Heart left ventricle (tissue), 16 donors: ENCODE measurements at places on chromosomes 16 and 17.

DNA sequence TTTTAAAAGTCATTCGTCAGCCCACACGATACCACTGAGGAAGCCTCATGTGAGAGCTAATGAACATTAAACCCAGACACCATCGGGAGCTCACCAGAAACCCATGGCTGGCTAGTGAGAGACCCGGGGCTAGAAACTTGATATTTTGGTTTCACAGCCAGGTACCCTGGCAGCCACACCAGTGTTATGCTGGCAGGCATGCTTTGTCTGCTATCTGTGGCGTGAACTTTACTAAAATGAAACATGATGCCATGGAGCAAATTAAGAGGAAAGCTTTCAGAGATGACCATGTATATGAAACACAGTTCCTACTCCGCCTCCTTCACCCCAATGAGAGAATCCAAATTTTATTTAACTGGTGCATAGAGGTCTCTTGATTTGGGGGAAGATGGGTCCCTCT lies 291.2 kb downstream of the IRX3 start:
- DNase-seq, result no peak
- no peak overlapping the region for H3K27ac ChIP-seq
- no peaks in the 10 kb centered on the region for H3K36me3 ChIP-seq
- no peaks in the 10 kb centered on the region for H3K4me1 ChIP-seq
- no peak overlapping the region for H3K4me3 ChIP-seq
- H3K27me3 ChIP-seq, result no peaks in the 10 kb centered on the region

GRCh38 chr16:5042574-5043171 lies 8.9 kb upstream of the NAGPA start:
- no peaks in the 10 kb centered on the region for H3K27me3 ChIP-seq
- no peak overlapping the region for H3K27ac ChIP-seq
- H3K4me1 ChIP-seq, result no peaks in the 10 kb centered on the region
- H3K4me3 ChIP-seq, result no peak overlapping the region

- H3K4me3 ChIP-seq, result no peak overlapping the region
- no peak overlapping the region for H3K27ac ChIP-seq
- no peaks in the 10 kb centered on the region for H3K4me1 ChIP-seq
- no peak for DNase-seq
These were observed 74.8 kb upstream of the MARCHF10 start for GRCh38 chr17:62882878-62883277.

GRCh38 chr17:65158041-65158440 lies 20.9 kb downstream of the RGS9 start:
- no peak overlapping the region for H3K4me3 ChIP-seq
- no peak overlapping the region for H3K27ac ChIP-seq
- H3K36me3 ChIP-seq, result no peaks in the 10 kb centered on the region
- no peaks in the 10 kb centered on the region for H3K4me1 ChIP-seq
- no peaks in the 10 kb centered on the region for H3K27me3 ChIP-seq

- no peak overlapping the region for H3K27ac ChIP-seq
- H3K4me3 ChIP-seq, result no peak overlapping the region
- no peaks in the 10 kb centered on the region for H3K27me3 ChIP-seq
These were observed 35.0 kb downstream of the CFDP1 start for GRCh38 chr16:75398333-75398732.

DNA sequence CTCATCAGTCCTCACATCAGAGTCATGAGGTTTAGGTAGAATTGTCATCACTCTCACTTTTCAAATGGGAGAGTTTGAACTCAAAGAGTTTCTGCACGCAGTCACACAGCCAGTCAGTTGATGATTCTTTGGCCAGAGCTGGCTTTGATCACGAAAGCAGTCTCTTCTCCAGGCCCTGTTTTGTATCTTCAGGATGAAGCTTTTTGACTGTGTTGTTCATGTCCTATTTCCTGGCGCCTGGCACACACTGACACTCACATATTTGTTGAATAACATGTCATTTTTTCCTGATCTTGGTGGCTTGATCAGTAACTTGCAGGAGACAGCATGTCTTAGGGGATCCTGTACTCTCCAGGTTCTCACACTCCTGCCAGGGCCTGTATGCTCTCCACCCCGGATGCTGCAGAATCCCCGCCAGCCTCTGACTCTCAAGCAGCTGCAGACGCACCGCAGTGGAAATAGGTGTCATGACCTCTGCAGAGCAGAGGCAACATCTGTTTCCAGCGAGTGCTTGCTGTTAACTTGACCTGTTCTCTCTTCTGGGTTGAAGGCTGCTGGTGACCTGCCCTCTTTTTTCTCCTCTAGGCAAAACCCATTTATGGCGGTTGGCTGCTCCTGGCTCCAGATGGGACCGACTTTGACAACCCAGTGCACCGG lies 33.0 kb downstream of the MPRIP start:
- peak overlapping the region; percentile 37 for H3K27ac ChIP-seq
- DNase-seq, result peak; percentile 61
- no peak overlapping the region for H3K4me3 ChIP-seq
- H3K36me3 ChIP-seq, result peaks cover 31% of the 10 kb centered on the region
- peaks cover 94% of the 10 kb centered on the region for H3K4me1 ChIP-seq
- no peaks in the 10 kb centered on the region for H3K27me3 ChIP-seq

DNA sequence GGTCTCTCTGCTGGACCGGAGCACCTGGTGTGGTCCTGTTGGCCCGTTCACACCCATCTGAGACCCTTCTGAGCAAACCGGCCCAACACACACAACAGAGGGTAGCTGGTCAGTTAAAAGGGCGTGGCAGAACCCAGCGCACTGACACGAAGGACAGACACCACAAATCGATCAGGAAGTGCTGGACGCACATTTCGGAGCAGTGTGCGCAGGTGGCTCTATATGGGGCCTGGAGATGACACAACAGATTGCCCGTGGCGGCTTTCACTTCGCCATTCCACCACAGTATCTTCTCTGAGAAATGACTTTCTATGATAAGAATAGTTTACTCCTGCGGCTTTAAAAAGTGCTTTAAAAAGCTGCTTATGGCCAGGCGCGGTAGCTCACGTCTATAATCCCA lies 12.5 kb downstream of the CCDC57 start:
- no peak for DNase-seq
- no peaks in the 10 kb centered on the region for H3K27me3 ChIP-seq
- H3K4me3 ChIP-seq, result no peak overlapping the region
- H3K36me3 ChIP-seq, result no peaks in the 10 kb centered on the region

DNA sequence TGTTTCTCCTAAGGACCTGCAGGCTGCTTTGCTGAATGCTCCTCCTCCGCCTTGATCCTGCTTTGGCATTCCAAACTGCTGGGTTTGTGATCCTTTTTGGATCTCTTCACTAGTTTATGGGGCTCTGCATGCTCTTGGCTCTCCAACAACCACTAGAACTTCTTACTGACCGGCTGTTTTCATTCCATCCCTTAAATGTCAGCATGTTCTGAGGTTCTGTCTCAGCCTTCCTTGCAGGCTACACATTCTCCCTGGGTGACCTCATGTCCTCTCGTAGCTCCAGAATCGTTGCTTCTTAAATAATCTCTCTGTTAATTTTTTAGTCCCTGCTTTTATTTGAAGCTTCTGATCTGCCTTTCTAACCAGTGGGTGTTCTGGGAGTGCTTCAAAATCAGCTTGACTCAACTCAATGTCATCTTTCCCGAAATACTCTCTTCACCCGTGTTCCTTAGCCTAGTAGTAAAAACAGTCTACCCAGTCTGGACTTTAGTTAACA lies 119.0 kb upstream of the HS3ST2 start:
- H3K4me3 ChIP-seq, result no peak overlapping the region
- H3K27ac ChIP-seq, result peak overlapping the region; percentile 68
- peak; percentile 38 for DNase-seq
- no peaks in the 10 kb centered on the region for H3K4me1 ChIP-seq

DNA sequence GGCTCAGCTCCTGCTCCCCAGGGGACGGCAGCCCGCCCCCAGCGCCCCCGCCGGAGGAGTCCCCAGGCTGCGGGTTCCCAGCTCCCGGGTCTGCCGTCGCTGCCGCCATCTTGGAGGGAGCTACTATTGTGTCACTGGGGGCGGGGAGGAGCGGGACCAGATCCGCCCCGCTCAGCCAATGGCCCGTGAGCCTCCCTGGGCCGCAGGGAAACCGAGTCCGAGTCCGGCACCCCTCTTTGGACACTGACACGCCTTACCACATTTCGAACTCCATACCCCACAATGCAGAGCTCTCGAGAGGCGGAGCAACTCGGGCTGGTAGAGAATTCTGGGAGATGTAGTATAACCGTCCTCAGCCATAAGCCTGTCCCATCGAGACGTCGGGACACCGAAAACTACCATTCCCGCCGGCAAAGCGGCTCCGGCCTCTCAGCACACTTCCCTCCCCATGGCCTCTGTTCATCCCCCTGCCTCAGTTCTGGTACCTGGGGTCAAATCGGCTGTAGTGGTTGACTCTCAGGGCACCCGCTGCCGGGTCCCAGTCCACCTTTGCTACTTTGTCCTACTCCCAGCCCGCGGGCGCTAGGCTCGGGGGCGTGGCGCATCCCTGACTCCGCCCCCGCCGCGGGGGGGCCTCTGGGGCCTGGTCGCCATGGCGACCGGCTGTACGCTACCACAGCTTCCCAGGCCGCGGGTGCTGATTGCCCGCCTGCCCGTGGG lies at the start of the genes RANBP10 and TSNAXIP1:
RANBP10 (minus strand) TSS at position 133 of the 720 bp plus-strand sequence; CDS start at position 109, 24 bp downstream.
TSNAXIP1 (plus strand) TSS at position 462 of the 720 bp plus-strand sequence. CDS start 261 bp downstream, outside the sequence.
- H3K27me3 ChIP-seq, result no peaks in the 10 kb centered on the region
- DNase-seq, result peak; percentile 97
- H3K4me3 ChIP-seq, result peak within 1 kb of the TSS; percentile 98
- H3K27ac ChIP-seq, result peak within 1 kb of the TSS; percentile 84
- peaks cover 10% of the 10 kb centered on the region for H3K4me1 ChIP-seq

DNA sequence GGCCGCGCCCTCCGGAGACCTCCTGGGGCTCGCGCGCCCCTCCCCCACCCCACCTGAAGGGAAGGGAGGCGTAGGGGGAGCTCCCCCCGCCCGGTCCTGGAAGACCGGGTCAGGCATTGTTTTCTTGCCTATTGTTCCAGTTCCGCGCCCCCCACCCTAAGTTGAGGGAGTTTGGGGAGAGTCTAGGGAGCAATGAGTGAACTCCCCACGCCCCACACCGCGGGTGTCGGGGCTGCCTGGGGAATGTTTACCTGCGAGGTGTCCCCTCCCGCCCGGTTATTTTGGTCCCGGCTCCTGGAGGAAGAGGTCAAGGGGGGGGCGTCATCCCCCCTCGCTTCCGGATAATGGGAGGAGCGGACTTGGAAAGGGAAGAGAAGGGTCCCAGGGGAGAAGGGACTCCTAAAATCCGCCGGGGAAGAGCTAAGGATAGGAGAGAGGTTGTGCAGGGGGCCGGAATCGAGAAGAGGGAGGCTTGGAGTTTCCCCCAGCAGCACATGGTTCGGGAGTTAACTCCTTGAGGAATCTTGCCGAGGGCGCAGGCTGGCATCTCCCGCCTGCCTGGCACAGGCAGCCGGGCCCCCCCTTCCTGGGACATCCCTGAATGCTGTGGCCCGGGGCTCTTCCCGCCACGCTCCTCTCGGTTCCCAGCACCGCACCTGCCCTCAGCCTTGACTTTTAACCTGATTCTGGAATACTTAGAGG lies 881 bp downstream of the MLLT6 start:
- H3K36me3 ChIP-seq, result no peaks in the 10 kb centered on the region
- H3K27me3 ChIP-seq, result no peaks in the 10 kb centered on the region
- peak overlapping the region; percentile 79 for H3K4me3 ChIP-seq
- peak overlapping the region; percentile 99 for H3K27ac ChIP-seq
- peaks cover 66% of the 10 kb centered on the region for H3K4me1 ChIP-seq

DNA sequence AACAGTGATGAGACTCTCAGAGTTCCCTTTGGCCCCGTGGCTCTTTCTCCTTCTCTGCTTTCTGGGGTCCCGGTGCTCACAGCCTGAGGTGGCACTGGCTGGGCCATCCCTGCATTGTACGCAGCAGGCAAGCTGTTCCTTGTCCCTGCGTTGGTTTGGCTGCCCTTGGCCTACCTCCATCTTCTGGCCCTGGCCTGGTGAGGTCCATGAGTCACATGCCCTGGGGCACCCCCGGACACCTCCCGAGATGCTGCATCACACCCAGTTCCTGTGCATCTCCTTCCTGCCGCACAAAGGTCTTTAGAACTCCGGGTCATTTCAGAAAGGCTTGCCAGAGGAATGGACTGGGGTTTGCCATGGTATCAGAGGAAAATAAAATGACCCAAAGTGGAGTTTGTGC lies 9.5 kb downstream of the SULT1A2 start:
- H3K27me3 ChIP-seq, result no peaks in the 10 kb centered on the region
- H3K27ac ChIP-seq, result no peak overlapping the region
- H3K36me3 ChIP-seq, result peaks cover 78% of the 10 kb centered on the region
- DNase-seq, result no peak

DNA sequence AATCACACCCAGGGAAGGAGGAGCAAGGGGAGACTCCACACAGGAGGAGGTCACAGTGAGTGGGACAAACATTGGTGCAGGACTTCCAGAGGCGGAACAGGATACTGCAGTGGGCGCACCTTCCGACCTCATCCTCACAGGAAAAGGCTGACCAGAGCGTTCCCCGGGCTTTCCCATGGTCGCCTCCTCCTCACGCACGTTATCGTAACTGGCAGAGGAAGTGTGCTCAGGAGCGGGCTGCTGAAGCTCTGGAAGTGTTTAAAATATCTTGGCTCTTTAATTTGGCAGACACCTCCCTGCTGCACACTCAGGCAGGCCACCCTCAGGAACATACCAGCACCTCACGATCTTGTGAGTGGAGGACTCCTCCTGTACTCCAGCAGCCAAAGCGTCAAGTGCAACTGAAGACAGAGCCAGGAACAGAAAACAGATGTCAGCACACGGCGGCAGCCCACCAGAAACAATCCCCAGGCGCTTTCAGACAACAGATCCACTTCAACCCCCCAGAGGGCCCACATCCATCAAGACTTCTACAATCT lies 17.5 kb downstream of the FANCA start:
- H3K27me3 ChIP-seq, result no peaks in the 10 kb centered on the region
- H3K4me1 ChIP-seq, result peaks cover 7% of the 10 kb centered on the region
- peak; percentile 31 for DNase-seq
- no peak overlapping the region for H3K4me3 ChIP-seq
- no peaks in the 10 kb centered on the region for H3K36me3 ChIP-seq

DNA sequence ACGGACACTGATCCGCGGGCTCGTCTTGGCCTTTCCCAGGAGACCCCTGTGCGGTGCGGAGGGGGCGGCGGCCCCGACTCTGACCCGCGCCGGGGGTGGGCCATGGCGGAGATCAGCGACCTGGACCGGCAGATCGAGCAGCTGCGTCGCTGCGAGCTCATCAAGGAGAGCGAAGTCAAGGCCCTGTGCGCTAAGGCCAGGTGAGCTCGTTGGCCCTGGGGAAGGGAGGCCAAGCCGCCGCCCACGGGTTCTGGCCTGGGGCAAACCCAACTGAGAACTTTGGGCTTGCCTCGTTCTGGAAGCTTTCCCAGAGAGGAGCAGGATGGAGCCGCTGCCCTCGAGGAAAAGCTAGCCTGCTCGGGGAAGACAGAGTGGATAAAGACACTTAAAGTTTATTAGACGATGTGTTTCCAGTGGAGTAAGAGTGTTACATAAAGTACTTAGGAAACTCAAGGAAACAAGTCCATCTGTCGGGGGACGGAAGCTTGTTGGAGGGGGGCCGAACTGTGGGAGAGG lies 540 bp downstream of the PPP4C start:
- H3K27ac ChIP-seq, result peak overlapping the region; percentile 85
- H3K4me1 ChIP-seq, result peaks cover 30% of the 10 kb centered on the region
- peak overlapping the region; percentile 100 for H3K4me3 ChIP-seq
- peaks cover 10% of the 10 kb centered on the region for H3K36me3 ChIP-seq
- H3K27me3 ChIP-seq, result no peaks in the 10 kb centered on the region
- no peak for DNase-seq

- no peaks in the 10 kb centered on the region for H3K36me3 ChIP-seq
- H3K27me3 ChIP-seq, result no peaks in the 10 kb centered on the region
- H3K4me3 ChIP-seq, result no peak overlapping the region
- H3K4me1 ChIP-seq, result no peaks in the 10 kb centered on the region
- H3K27ac ChIP-seq, result no peak overlapping the region
These were observed 25.8 kb upstream of the AKTIP start for GRCh38 chr16:53528797-53529196.

- H3K36me3 ChIP-seq, result no peaks in the 10 kb centered on the region
- DNase-seq, result no peak
- no peaks in the 10 kb centered on the region for H3K4me1 ChIP-seq
These were observed 14.0 kb downstream of the GRIN2A start for GRCh38 chr16:10168258-10168657.
